ENCODE measurements at places on chromosomes 16 and 17.

DNA sequence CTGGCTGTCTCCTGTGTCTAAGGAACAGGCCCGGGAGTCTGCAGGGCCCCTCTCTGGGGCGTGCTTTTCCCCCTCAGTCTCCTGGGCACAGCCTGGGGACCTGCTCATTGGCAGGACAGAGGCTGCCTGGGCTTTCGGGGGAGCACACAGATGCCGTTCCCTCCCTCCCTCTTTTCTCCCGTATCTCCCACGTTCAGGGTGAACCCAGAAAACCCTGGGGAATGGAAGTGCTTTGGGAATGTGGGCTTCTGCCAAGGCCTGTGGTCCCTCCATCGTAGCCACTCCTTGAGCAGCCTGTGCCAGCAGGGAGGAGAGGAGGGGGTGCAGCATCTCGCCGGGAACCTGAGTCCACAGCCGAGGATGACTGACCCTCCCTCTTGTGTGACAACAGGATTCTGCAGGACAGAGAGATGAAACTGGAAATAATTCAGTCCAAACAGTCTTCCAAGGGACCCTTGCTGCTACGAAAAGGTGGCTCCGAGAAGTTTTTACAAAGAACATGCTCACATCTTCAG, 52.0 kb downstream of the RNF213 start:
- DNase-seq: no peak

DNA sequence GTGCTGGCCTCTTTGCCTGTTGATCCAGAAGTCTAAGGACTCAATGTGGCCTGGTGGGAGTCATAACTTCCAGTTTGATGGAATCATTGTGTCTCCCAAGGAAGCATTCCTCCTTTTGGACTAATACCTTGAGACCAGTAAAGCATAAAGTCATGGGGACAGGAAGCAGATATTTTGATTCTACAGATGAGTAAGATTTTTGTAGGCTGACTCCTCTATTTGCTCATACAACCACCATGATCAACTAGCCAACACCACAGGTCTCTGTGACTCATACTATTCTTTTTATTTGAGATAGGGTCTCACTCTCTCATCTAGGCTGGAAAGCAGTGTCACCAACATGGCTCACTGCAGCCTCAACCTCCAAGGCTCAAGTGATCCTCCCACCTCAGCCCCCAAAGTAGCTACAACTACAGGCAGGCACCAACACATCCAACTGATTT, 6.2 kb downstream of the MT2A start:
- no peak for DNase-seq

- no peak for DNase-seq
Measured at GRCh38 chr16:49590166-49590871, 216.7 kb downstream of the C16orf78 start.

DNA sequence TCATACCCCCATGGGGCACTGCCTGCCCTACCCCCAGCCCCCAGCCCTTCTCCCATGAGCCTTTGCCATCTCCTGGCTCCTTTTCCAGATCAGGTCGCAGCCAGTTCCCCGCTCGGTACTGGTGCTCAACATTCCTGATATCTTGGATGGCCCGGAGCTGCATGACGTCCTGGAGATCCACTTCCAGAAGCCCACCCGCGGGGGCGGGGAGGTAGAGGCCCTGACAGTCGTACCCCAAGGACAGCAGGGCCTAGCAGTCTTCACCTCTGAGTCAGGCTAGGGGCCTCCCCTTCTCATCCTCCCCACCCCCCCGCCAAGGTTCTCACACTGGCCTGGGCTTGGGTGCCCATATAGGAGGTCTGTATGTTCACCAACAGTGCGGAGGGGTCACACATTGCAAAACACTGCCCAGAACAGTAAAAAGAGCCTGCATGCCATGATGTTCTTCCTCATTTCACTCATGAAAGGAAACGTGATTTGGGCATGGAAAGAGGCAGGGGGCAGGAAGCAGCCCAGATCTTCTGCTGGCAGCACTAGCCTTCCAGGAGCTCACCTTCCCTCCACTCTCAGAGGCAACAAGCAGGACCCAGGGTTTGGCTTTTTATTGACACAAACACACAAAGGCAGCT, 7.5 kb downstream of the IFI35 start:
- DNase-seq: no peak

- no peak for DNase-seq
Measured at GRCh38 chr16:1335211-1335971, 1.9 kb downstream of the BAIAP3 start.

DNA sequence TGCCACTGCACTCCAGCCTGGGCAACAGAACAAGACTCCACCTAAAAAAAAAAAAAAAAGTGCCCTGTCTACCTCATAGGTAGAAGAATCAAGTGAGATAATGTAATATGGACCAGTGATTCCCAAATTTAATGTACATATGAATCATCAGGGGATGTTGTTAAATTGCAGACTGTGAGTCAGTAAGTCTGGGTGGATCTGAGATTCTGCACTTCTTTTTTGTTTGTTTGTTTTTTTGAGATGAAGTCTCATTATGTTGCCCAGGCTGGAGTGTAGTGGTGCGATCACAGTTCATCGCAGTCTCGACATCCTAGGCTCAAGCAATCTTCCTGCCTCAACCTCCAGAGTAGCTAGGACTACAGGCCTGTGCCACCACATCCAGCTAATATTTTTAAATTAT, 31.6 kb downstream of the HOXB1 start:
- no peak for DNase-seq

DNA sequence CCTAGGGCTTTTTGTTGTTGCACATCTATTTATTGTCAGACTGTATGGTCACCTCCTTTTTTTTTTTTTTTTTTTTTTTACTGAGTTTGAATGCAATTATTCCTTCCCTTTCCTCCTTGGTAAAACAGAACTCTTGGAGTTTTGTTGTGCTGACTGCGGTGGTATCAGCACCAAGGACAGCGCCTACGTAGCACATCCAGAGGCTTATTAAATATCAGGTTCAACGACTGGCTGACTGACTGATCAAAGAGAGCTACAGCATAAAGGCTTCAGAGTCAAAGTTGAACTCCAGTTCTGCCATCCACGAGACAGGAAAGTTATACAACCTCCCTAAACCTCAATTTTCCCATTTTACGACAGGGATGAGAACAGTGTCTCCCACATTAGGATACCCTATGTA, 86.1 kb upstream of the RBFOX1 start:
- DNase-seq: no peak

DNA sequence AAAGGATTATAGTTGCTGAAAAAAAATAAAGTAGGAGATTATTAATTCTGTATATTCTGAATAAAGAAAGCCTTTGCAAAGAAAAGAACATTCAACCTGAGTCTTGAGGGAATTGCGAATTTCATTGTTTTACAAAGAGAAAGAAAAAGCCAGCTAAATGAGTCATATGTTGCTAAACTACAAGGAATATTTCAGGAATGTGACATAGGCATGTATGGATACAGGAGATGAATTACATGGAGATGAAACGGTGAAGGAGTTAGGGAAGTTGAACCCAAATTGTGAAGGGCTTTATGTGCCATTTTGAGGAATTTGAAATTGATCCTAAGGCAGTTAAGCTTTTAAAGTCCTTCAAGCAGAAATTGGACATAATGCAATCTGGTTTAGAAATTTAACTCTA, 177.3 kb upstream of the RBL2 start:
- DNase-seq: no peak

DNA sequence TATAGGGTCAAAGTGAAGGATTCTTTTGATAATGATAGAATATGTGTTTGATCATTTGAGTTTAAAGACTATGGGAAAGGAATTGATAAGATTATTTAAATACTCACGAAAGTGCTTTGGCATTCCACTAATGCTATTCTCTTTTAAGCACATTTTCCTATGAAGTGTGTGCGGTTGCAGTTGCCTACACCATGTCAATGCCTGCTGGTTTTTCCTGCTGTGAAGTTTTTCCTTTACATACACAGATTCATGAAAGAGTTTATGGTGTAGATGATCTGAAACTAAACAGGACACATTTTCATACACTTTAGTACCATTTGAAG, 78.7 kb downstream of the VMP1 start:
- no peak for DNase-seq

GRCh38 chr17:39965017-39965699, 2.4 kb downstream of the GSDMA start:
- DNase-seq: no peak

DNA sequence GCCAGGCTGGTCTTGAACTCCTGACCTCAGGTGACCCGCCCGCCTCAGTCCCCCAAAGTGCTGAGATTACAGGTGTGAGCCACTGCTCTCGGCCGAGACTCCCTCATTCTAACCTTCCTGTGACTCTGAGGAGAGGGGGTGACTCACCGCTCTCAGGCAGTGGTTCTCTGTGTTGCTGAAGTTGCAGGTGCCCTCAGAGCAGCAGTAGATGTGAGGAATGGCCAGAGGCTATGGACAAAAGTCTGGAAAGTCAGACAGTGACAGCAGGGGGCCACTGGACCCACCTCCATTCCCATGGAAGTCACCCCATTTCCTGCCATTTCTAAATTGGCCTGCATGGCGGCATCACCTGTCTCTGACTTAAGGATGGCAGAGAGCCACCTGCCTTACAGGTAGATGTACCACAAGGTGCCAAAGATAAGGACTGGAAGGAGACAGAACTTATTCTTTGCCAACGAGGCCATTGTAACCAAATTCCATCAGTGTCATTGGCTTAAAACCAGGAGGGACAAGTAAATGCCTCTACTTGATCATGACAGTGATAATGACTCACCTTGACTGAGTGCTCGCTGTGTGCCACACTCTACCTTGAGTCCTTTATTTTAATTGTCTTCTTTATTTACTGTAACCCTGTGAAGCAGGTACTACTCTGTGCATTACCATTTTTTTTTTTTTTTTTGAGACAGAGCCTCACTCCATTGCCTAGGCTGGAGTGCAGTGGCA, 15.3 kb upstream of the CNOT1 start:
- no peak for DNase-seq

GRCh38 chr16:3687021-3687420, 30.3 kb downstream of the TRAP1 start:
- DNase-seq: no peak

DNA sequence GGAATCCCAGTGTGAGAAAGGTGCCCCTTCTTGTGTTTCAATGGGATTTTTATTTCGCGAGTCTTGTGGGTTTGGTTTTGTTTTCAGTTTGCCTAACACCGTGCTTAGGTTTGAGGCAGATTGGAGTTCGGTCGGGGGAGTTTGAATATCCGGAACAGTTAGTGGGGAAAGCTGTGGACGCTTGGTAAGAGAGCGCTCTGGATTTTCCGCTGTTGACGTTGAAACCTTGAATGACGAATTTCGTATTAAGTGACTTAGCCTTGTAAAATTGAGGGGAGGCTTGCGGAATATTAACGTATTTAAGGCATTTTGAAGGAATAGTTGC, 567 bp downstream of the UBB start:
- no peak for DNase-seq

- no peak for DNase-seq
Measured at GRCh38 chr17:1181753-1182137, 2.0 kb upstream of the ABR start.

- no peak for DNase-seq
Measured at GRCh38 chr16:71807905-71808592, 585 bp downstream of the AP1G1 start.

DNA sequence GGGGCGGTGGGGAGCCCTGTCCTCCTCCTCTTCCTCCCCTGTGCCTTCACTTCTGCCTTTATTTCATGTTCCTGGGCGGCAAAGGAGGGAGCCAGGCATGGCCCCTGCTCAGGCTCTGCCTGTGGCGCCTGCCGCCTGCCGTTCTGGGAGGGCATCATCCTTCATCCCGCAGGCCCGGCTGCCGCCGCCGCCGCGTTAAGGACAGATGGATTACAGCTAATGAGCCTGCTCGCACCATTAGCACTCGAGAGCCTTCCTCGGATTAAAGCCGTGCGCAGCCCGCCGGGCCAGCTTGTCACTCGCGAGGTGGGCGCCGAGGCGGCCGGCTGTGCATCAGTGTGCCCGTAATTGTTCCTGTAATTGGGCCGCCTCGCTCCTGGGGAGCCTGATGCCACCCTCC, 127.7 kb upstream of the GSE1 start:
- DNase-seq: no peak

GRCh38 chr17:40935624-40936023, 1.8 kb downstream of the KRT23 start:
- no peak for DNase-seq

GRCh38 chr16:2086812-2087747, 39.3 kb downstream of the TSC2 start:
- no peak for DNase-seq

DNA sequence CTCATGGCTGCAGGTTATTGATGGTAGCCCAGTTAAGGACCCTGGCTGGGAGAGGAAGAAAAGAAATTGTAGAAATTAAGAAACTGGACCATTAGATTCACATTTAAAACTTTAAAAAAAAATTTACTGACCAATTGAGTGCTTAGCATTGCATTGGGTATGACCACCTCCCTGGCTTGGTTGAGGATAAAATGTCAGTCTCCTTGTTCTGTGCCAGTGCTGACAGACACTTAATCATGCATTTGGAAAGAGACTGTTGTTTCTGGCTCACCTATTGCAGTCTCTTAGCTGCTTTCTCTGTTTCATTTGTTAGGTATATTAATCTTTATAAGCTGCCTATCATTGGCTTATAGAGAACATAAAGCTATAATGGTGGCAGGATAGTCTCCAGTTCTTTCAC, 1.7 kb downstream of the MYH1 start:
- DNase-seq: no peak

DNA sequence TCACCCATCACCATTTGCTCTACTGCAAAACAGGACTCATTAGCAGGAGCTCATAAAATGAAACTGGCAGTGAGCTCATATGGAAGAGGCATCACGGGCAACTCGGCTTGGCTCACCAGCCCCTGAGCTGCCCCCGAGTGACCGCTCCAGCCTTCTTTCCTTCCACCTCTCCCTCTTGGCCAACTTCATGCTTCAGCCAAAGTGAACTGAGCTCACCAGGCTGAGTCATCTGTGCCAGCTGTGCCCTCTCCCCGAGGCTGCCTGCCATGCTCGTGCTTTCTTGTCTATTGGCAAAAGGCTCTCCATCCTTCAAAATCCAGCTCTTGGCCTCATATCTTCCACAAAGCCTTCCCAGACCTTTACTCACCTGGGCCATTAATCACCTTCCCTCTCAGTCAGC, 391.4 kb downstream of the WWOX start:
- no peak for DNase-seq

DNA sequence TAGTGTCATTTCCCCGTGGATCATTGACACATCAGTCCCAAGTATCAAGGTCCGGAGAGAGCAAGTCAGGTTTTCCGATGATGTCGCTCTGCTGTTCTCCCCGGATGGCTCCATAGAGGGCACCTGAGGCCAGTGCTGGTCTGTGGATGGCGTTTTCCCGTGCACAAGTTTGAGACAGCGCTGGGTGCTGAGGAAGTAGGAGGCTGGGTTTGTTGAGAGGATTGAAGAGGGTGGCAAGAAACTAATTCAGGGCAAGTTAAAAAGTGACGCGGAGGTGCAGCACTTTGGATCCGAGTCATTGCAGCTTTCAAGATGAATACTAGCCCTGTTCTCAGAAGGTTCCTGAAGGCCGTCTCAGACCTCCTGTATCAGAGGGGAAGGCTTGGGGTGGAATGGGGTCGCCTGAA, 7.7 kb downstream of the NUBP1 start:
- DNase-seq: no peak

- no peak for DNase-seq
Measured at GRCh38 chr17:9897372-9897968, 7.6 kb downstream of the RCVRN start.
